GM23248 (cell line): ENCODE measurements at places on chromosomes 11 and 22. TPM values are rescaled to one million over a fixed set of nuclear protein-coding genes. Genes with fewer than 3 reads are reported as not detected.

GRCh38 chr11:33259869-33260268 is 2.7 kb downstream of the HIPK3 start:
- H3K36me3 ChIP-seq: no peaks in the 10 kb centered on the region
- H3K4me1 ChIP-seq: peaks cover 49% of the 10 kb centered on the region
- H3K27me3 ChIP-seq: no peaks in the 10 kb centered on the region
- peak overlapping the region; percentile 100 for H3K27ac ChIP-seq

DNA sequence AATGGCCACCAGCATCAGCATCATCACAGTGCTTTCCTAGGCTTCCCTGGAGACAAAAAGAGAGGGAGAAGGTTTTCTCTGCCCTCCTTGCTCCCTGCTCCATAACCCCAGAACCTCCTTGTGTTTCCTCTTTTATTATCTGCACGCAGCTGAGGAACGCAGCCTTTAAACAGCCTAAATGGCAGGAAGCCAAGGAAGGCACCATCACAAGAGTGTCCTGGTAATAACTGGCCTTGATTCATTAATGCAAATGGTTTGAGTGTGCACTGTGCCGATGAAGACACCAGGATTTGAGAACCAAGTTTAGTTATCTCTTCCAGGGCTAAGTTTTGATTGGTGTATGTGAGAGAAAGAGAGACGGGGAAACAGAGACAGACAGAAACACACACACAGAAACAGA is 29.4 kb upstream of the DRD2 start:
- no peak for DNase-seq
- no peaks in the 10 kb centered on the region for H3K36me3 ChIP-seq
- H3K27ac ChIP-seq: no peak overlapping the region
- peaks cover 13% of the 10 kb centered on the region for H3K4me1 ChIP-seq

DNA sequence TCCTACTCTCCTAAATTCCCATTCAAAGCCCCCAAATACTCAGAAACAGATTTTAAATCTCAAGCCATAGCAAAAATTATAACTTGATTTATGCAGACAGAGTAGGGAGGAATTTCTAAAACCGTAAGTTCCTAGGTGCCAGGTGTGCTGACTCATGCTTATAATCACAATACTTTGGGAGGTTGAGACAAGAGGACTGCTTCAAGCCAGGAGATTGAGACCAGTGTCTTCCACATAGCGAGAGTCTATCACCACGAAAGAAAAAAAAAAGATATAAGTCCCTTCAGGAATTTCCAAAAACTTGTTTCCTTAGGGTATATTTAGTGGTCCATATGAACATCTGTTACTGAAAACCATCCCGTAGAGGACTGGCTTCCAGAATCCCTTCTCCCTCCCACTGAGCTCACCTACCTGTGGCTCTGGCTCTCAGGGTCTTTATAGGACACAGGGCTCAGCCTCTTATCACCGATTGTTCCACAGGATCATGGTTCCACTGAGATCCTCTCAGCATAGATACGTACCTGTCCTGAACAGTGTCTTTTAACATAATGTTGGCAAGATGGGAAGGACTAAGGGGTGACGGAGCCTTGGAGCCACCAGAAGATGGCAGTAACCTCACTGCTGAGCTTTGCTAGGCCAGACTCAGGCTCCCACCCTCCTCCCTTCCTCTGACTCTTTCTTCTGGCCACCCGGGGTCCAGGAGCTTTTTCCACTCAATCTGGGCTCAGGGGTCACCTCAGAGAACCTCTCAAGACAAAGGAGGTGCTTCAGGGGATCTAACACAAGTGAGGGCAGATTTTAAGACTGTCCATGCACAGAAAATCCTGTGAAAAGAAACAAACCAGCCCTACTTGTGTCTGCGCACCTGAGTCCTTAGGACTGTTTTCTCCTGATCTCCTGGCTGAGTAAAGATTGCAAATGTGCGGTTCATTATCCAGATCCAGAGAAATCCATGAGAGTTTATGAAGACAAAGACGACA is 117.5 kb upstream of the TOP3B start:
- H3K4me1 ChIP-seq: no peaks in the 10 kb centered on the region
- DNase-seq: peak; percentile 38
- H3K27me3 ChIP-seq: peaks cover 32% of the 10 kb centered on the region
- no peak overlapping the region for H3K27ac ChIP-seq
- no peaks in the 10 kb centered on the region for H3K36me3 ChIP-seq
- H3K4me3 ChIP-seq: no peak overlapping the region

Gene TREH
- total RNA-seq: not detected in 2 replicates

GRCh38 chr22:19879992-19880785 is 25.5 kb upstream of the GNB1L start:
- no peak for DNase-seq
- H3K4me3 ChIP-seq: peak overlapping the region; percentile 58
- no peaks in the 10 kb centered on the region for H3K27me3 ChIP-seq
- H3K27ac ChIP-seq: peak overlapping the region; percentile 84
- H3K4me1 ChIP-seq: peaks cover 42% of the 10 kb centered on the region
- H3K36me3 ChIP-seq: no peaks in the 10 kb centered on the region

DNA sequence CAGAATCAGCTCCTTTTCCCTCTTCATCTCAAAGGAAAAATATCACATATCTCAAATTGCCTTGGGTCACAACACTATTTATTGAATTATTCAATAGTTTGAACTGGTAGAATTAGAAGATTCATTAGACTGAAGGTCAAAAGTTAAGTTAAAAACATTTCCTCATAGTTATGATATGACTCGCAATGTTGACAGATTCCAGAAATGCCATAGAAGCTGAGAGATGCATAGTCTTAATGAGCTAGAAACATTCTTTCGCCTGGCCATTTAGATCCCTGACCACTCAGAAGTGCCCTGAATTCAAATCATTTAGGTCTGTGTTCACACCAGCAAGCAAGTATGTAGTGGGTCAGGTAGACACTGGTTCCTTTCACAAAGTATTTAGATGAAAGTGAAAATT is 44.4 kb downstream of the FAT3 start:
- peaks cover 27% of the 10 kb centered on the region for H3K4me1 ChIP-seq
- DNase-seq: peak; percentile 64
- no peaks in the 10 kb centered on the region for H3K27me3 ChIP-seq

- no peak for DNase-seq
- H3K4me3 ChIP-seq: no peak overlapping the region
- H3K27ac ChIP-seq: no peak overlapping the region
- H3K4me1 ChIP-seq: no peaks in the 10 kb centered on the region
- H3K27me3 ChIP-seq: no peaks in the 10 kb centered on the region
- H3K36me3 ChIP-seq: no peaks in the 10 kb centered on the region
These were observed 620.7 kb upstream of the ARHGAP42 start for GRCh38 chr11:100066399-100066798.

Gene KCNQ1
- not detected in 2 replicates for total RNA-seq

Gene IL18
- total RNA-seq: 58.8 and 62.9 TPM in 2 replicates

- H3K36me3 ChIP-seq: no peaks in the 10 kb centered on the region
- no peak overlapping the region for H3K4me3 ChIP-seq
- DNase-seq: no peak
- H3K27ac ChIP-seq: no peak overlapping the region
- peaks cover 10% of the 10 kb centered on the region for H3K4me1 ChIP-seq
These were observed 406.7 kb downstream of the MN1 start for GRCh38 chr22:27394806-27395404.

DNA sequence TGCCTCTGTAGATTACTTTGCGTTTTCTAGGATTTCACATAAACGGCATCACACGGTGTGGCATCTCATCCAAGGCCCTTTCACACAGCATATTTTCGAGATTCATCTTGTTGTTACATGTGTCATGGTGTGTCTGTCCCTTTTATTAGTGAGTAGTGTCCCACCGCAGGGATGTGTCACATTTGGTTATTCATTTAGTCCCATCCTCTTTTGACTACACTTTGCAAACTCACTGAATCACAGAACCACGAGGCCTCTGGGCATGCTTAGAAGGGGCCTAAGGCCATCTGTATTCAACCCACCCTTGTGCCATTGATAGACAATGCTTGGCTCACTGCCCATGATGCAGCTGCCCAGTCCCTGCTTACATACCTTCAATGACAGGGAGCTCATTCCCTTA is 4.2 kb upstream of the RAC2 start:
- H3K4me1 ChIP-seq: no peaks in the 10 kb centered on the region
- no peak overlapping the region for H3K4me3 ChIP-seq
- peak; percentile 34 for DNase-seq
- no peak overlapping the region for H3K27ac ChIP-seq

DNA sequence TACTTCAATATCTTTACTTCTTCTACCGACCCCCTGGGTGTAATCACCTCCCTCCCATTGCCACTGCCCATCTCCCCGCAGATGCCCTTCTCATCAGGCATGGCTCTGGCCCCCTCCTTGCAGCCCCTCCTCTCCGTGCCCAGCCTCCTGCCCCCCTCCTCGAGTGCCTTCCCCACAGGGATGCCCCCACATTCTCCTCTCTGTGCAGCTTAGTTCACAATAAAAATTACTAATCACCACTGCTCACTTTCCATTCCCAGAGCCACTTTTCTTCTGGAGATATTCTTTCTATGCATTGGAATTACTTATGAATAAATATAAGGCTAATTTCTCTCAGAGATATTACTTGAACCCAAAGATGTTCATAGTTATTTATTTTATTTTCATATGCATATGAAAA is 22.1 kb downstream of the IFITM10 start:
- H3K27me3 ChIP-seq: peaks cover 48% of the 10 kb centered on the region
- no peak for DNase-seq
- no peak overlapping the region for H3K27ac ChIP-seq
- no peaks in the 10 kb centered on the region for H3K4me1 ChIP-seq

Gene CCDC81
- total RNA-seq: under 0.01 and 0.13 TPM in 2 replicates

- H3K4me1 ChIP-seq: no peaks in the 10 kb centered on the region
- H3K27me3 ChIP-seq: no peaks in the 10 kb centered on the region
- H3K4me3 ChIP-seq: no peak overlapping the region
- no peak overlapping the region for H3K27ac ChIP-seq
These were observed 23.0 kb downstream of the ZFTA start for GRCh38 chr11:63745304-63746170.

GRCh38 chr11:119055901-119056300 is 1.1 kb downstream of the HYOU1 start:
- no peaks in the 10 kb centered on the region for H3K27me3 ChIP-seq
- peak overlapping the region; percentile 88 for H3K4me3 ChIP-seq
- peak; percentile 62 for DNase-seq
- peak overlapping the region; percentile 82 for H3K27ac ChIP-seq

- no peaks in the 10 kb centered on the region for H3K27me3 ChIP-seq
- H3K4me1 ChIP-seq: no peaks in the 10 kb centered on the region
- H3K27ac ChIP-seq: no peak overlapping the region
- DNase-seq: no peak
- H3K4me3 ChIP-seq: no peak overlapping the region
- H3K36me3 ChIP-seq: no peaks in the 10 kb centered on the region
These were observed 17.6 kb upstream of the TAB1 start for GRCh38 chr22:39381930-39382329.

GRCh38 chr11:48384670-48385069 is 18.4 kb upstream of the OR4C5 start:
- no peaks in the 10 kb centered on the region for H3K4me1 ChIP-seq
- H3K27ac ChIP-seq: no peak overlapping the region
- no peaks in the 10 kb centered on the region for H3K27me3 ChIP-seq

DNA sequence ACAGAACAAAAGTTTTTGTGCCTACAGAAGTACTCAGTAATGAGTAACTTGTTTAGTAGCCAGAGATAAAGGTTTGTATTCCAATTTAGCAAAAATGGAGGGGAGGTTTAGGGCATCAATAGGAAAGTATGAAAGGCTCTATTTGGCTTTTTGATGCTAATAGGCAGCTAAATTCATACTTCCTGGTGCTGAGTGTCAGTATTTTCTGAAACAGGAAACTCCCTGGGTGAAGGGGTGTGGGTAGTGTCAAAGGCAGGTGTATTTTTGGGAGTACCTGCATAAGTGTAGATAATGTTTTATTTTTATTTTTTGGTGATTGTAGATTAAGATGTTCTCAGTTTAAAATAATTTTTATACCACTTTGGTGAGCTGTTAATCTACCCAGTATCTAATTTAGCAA is 29.3 kb upstream of the MMP7 start:
- H3K36me3 ChIP-seq: no peaks in the 10 kb centered on the region
- DNase-seq: no peak
- peaks cover 13% of the 10 kb centered on the region for H3K4me1 ChIP-seq
- H3K4me3 ChIP-seq: 0 out of 2 replicates have a peak overlapping the region, but pooled peaks have one; percentile 71
- 0 out of 2 replicates have a peak, but pooled peaks cover 3% of the 10 kb centered on the region for H3K27me3 ChIP-seq

DNA sequence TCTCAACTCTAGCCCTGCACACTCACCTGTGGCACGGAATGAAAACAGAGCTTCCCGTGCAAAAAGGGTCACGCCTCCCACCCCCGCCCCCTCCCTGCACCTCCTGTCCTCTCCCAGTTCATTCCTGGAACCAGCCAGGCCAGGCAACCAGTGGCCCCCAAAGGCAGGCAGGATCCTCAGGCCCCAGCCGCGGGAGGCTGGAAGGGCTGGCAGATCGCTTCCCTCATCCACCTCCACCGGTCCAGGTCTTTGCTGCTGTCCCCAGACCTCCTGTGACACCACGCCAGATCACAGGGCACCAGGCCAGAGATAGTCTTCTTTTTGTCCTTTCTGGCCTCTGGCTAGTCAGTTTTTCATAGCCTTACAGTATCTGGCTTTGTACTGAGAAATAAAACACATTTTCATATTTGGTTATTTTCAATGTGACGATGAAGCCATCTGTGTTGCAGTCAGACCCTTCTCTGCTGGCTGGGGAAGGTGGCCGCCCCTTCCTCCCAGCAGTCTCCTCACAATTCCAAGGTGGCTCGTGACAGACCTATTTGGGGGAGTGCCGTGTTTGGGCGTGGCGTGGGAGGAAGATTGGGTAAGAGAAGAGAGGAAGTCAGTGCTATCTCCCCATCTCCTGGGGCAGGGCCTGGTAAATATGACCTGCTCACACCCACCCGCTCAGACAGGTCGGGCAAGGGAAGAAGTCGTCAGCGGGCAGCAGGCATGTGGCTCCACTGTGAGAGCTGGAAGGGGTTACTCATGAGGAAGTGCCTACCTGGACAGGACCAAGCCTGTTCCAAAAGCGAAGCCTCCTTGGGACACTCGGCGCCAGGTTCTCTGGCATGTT is 9.1 kb downstream of the SSH3 start:
- no peaks in the 10 kb centered on the region for H3K4me1 ChIP-seq
- H3K4me3 ChIP-seq: no peak overlapping the region
- no peak for DNase-seq
- no peaks in the 10 kb centered on the region for H3K36me3 ChIP-seq
- H3K27me3 ChIP-seq: no peaks in the 10 kb centered on the region

- no peaks in the 10 kb centered on the region for H3K36me3 ChIP-seq
- H3K27me3 ChIP-seq: peaks cover 15% of the 10 kb centered on the region
- H3K4me3 ChIP-seq: no peak overlapping the region
- H3K27ac ChIP-seq: no peak overlapping the region
These were observed 45.4 kb downstream of the TP53I11 start for GRCh38 chr11:44905131-44905866.

Gene SOX10
- total RNA-seq: not detected in 2 replicates

Gene KCTD14
- 0.63 and 1.4 TPM in 2 replicates for total RNA-seq

- no peaks in the 10 kb centered on the region for H3K36me3 ChIP-seq
- H3K4me1 ChIP-seq: no peaks in the 10 kb centered on the region
- no peak for DNase-seq
- H3K27me3 ChIP-seq: peaks cover 21% of the 10 kb centered on the region
These were observed 6.3 kb upstream of the NDUFV1 start for GRCh38 chr11:67600324-67601029.
